Kidney capillary endothelial cell (primary cell): ENCODE measurements at places on chromosomes 1 and 21.

- DNase-seq = no peak
These were observed 612.2 kb downstream of the SMYD3 start for GRCh38 chr1:245894843-245895242.

GRCh38 chr1:192277635-192278034 lies 39.2 kb upstream of the RGS21 start:
- DNase-seq = no peak

DNA sequence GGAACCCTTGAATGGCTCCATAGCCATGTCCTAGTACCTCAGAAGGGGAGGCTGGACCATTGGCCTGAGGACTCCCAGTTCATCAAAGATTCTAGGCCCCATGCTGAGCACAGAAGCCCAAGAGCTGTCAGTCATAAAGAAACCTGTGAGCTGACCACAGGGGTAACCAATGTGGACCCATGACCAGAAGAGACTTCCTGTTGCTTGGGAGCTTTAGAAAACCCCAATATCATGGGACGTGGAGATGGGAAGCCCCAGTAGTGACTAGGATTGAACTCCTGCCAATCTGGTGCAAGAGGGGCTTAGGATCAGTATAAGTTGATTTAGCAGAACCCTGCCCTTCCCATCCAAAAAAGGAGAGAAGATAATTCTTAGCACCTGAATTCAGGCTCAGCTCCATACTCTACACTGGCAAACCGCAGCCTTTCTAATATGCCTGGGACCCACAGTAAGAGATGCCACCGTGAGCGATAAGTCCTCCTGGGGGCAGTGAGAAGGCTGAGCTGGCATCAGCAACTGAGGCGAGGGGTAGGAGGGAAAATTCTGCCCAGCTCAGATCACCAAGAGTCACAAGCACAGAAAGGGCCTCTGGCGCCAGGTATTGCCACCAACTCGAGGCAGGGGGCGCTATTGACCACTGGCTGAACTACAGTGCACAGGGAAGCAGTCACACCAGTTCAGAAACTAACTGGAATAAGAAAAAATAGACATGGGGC lies 108.9 kb downstream of the CAPN8 start:
- peak; percentile 47 for DNase-seq

DNA sequence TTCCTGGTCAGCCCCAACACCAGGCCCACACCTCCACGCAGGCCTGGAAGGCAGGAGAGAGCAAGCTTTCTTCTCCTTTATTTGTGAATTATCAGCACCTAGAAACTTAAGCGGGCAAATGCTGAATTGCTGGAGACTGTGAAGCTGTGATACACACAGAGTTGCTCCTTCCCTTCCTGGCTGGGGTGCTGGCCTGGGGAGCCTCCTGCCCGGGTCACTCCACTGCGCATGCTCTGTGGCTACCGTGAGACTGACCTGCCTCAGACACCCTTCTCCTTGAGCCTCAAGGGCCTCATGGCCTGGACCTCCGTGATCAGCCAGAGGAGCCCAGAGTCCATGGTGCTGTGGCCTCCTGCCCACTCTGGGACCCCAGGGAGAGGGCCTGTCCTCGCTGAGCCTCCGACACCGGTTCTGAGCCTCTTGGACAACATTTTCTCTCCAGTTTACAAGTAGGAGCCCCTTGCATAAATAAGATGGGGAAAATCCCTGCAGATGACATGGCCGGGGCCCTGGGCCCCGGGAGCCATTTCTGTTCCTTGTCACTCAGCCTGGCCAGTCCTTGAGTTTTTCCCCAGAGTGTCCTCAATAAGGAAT lies 18.0 kb downstream of the AGPAT3 start:
- no peak for DNase-seq

DNA sequence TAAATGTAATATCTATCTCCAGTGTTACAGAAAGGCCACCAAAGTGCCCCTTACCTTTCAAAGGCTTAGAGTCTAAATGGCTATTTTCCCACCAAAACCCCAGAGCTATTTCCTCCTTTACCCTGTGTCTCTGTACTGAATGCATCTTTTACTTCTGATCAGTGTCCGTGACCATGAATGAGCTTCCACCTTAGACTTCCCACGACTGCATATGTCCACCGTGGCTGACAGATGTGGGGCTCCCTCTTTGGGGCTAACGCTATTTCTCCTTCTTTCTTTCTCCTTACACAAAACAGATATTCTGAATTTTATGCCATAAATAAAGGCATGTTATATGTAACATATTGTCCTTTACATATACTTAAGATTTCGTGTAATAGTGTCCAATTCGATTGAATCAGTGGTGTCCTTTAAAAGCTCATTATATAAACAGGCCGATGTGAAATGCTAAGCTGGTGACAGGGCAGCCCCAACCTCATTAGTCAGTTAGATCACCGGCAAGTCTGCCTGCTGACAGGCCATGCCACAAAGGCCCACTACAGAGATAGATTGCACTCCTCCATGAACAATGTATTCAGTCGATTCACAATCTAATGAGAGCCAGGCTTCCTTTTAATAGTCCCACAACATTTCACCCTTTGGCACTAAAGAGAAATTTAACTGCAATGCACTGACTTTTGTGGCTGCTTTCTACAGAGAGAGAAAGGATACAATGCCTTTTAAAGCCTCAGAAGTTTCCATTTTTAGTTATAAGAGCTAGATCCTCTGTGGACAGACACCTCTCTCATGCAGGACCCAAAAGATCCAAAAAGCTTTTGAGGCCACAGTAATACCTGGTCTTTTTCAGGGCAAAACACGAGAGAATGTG lies 297.9 kb downstream of the PCP4 start:
- DNase-seq = no peak

DNA sequence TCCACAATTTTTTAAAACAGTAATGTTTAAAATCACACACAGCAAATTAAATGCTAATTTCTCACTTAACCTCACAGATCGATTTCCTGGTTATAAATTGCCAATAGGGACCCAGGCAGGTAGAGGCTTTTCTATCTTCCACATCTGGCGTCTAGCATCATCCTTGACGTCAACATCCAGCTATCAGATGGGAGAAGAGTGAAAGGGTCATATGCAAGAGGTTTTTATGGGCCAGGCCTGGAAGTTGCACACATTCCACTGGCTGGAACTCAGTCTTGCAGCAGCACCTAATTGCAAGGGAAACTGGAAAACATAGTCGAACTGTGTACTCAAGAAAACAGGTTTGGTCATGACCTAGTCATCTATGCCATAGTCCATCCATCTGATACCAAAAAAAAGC lies 6.0 kb upstream of the EEIG2 start:
- no peak for DNase-seq

DNA sequence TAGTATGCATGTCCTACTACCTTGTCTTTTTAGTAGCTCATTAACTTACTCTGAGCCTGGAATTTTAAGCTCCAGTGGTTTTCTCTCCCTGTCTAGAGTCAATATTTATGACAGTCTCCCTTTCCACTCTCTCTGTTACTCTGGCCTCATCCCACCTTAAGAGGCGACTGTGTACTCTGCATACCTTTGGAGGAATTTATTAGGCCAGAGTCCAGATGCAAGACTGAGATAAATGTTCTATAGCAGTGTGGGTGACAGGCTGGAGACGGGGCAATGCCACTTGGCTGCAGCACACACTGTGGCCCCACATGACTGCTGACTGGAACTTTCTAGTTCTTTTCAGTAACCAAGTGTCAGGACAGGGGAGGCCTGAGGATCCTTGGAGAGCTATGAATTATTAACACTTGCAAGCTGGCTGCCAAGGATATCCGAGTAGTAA lies 4.1 kb upstream of the PDZK1 start:
- DNase-seq = no peak

DNA sequence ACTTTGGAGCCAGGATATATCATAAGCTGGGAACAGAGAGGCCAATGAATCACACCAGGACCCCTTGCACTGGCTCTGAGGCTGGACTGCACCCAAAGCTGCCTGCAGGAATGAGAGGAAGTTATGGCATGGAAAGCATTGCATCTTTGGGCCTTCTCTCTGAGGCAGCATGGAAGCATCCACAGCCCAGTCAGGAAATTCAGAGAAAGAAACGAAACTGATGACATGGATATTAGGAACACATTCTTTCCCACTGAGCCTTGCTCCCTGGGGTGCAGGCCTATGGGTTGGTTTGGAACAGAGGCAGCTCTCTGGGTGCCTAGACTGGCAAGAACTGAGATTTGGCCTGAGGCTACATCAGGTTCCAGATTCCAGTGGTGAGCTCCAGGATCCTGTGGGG lies 98.6 kb downstream of the NGF start:
- no peak for DNase-seq

DNA sequence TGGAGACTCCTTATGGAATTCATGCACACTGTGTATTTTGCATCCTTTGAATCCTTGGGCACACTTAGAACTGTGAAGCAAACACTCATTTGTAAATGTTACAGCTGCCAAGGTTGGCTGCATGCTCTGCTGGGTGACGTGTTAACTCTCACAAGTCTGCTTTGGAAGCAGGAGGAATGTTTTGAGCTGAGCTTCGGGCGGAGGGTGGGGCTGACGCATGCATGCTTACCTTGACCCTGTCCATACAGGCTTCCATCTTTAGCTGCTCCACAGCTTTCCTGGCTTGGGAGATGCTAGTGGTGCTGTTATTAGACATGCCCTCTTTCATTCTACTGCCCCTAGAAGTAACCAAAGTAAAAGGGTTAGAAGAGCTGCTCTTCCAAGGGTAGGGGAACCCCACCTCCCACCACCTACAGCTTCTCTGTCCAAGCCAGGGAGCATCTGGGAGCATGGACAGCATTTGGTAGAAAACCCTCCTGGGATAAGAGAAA lies 66.0 kb downstream of the GNG4 start:
- DNase-seq = no peak

DNA sequence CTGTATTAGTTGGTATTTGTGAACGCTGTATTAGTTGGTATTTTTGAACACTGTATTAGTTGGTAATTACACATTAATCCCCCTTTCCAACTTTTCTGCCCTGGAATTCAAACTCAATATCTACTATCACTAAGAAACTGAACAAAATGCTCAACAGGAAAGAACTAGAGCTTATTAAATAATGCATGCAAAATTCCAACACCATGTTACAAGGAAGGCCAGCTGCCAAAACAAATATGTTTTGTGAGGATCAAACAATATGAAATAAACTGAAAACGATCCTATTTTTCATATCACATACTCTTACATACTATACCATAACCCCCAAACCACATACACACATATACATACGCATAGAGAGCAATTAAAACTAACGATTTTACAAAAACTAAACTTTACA lies 104.9 kb downstream of the CDC42BPA start:
- DNase-seq = no peak

DNA sequence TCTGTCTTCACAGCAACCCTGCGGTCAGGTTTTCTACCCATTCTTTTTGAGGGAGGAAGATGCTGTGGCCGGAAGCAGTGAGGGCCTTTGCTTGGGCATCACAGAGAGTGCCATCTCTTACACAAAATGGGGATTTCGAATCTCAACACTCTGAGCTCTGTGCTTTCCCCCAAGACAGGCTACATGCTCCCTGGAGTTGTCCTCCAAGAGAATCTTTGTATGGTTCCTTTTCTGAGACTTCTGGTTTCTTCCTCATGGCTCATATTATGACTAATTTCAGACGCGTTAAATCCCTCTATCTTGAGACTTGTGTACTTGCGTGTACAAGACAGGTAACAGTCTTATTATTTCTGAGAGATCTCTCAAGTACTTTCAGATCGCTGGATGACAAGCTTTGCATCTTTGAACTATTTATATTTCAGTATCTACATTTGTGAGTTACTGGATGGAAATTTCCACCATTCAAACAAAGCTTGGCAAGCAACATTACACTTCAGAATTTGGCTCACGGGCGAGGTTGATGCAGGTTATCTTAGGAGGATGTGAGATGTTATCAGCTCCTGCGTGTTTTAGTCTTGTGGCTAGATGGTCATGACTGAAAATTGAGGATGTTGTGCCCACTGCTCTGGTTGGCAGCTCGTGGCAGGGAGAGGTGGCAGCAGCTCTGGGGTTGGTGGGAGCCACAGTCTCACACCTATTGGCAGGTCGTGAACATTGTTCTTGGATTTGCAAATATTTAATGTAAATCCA lies 19.4 kb downstream of the ABCG1 start:
- DNase-seq = no peak

DNA sequence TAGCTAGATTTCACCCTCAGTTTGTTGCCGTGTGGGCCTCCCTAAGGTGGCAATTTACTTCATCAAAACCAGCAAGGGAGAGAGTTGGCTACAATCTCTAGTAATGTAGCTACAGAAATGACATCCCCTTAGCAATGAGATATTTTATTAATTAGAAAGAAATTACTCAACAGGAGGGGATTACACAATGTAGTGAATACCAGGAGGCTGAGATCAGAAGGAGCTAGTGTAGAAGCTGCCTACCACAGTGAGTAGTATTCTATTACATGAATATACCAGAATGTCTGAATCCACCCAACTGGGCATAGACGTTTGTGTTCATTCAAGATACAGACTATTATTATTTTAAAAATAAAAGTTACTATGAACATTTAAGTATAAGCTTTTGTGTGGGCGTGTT lies 868.2 kb upstream of the CXADR start:
- DNase-seq = no peak

GRCh38 chr21:46151989-46152926 lies 3.1 kb downstream of the FTCD start:
- no peak for DNase-seq

DNA sequence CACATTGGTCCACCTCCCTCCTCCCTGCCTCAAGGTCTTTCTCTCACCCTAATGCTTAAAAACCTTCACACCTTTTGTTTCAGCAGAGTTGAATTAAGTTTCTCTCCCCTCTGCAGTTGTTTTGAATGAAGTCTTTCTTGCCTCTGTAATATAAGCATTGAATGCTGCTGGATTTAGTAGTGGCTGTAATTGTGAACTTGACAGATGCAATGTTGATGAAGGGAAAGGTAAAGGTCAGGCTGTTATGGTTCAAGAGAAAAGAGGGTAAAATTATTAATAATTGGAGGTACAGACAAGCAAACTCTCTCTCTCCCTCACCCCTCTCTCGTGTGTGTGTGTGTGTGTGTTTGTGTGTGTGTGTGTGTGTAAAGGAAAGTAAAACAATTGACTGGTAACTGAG lies 509.8 kb downstream of the AMY1C start:
- no peak for DNase-seq

- no peak for DNase-seq
These were observed 1.4 kb upstream of the MAD2L2 start for GRCh38 chr1:11682287-11682771.

GRCh38 chr1:12148160-12148957 lies 18.4 kb upstream of the TNFRSF1B start:
- DNase-seq = no peak

- DNase-seq = no peak
These were observed 801 bp upstream of the ANXA9 start for GRCh38 chr1:150981177-150981804.
